LHCN-M2 (cell line): ENCODE measurements at places on chromosomes 6 and 20. TPM values are rescaled to one million over a fixed set of nuclear protein-coding genes. Genes with fewer than 3 reads are reported as not detected.

GNAS-AS1 gene
- 0.11 TPM in 1 of 2 replicates, not detected in the other for total RNA-seq

MCHR2 gene
- not detected in 2 replicates for total RNA-seq

SAYSD1 gene
- 13.9 and 15.8 TPM in 2 replicates for total RNA-seq

AKAP7 gene
- total RNA-seq = 5.4 and 6.8 TPM in 2 replicates

RIPOR3 gene
- total RNA-seq = 0.13 TPM in 1 of 2 replicates, not detected in the other

TAPBP gene
- 44.9 and 57.9 TPM in 2 replicates for total RNA-seq

SLC13A3 gene
- 0.17 TPM in 1 of 2 replicates, not detected in the other for total RNA-seq

AIF1 gene
- total RNA-seq = not detected in 2 replicates

DYNLT2 gene
- 0.77 and 1.9 TPM in 2 replicates for total RNA-seq

EPB41L1 gene
- total RNA-seq = 12.1 and 12.8 TPM in 2 replicates

VGLL2 gene
- 0.19 and 0.75 TPM in 2 replicates for total RNA-seq

ATP6V1G2 gene
- total RNA-seq = 3.1 and 3.3 TPM in 2 replicates

BMP7 gene
- not detected in 2 replicates for total RNA-seq

FAM162B gene
- total RNA-seq = not detected in 2 replicates

CCN5 gene
- not detected in 2 replicates for total RNA-seq

LY86 gene
- total RNA-seq = not detected in 2 replicates

TNFAIP3 gene
- total RNA-seq = 2.4 TPM in 2 replicates

REM1 gene
- not detected in 2 replicates for total RNA-seq

EYA4 gene
- total RNA-seq = 12.1 and 13.0 TPM in 2 replicates

PRICKLE4 gene
- total RNA-seq = 1.7 and 3.1 TPM in 2 replicates

TRMT11 gene
- 18.8 and 20.7 TPM in 2 replicates for total RNA-seq

TP53TG5 gene
- total RNA-seq = not detected in 2 replicates

ZBTB24 gene
- 8.8 and 11.0 TPM in 2 replicates for total RNA-seq

XKR7 gene
- total RNA-seq = under 0.01 TPM in 1 of 2 replicates, not detected in the other

KCNK16 gene
- not detected in 2 replicates for total RNA-seq

MGME1 gene
- total RNA-seq = 29.3 and 42.6 TPM in 2 replicates

OXT gene
- not detected in 2 replicates for total RNA-seq
